Ovary (tissue), 10 donors: ENCODE measurements at places on chromosomes 5 and 9.

DNA sequence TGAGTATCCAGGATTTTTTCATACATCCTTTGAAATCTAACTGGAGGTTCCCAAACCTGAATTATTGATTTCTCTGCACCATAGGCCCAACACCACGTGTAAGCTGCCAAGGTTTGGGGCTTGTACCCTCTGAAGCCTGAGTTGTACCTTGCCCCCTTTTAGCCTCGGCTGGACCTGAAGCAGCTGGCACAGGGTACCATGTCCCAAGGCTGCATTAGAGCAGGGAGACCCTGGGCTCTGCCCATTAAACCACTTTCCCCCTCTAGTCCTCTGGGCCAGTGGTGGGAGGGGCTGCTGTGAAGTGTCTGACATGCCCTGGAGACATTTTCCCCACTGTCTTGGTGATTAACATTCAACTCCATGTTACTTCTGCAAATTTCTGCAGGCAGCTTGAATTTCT is 532.9 kb upstream of the NUDT12 start:
- no peak for DNase-seq
- H3K36me3 ChIP-seq: no peaks in the 10 kb centered on the region
- H3K4me1 ChIP-seq: no peaks in the 10 kb centered on the region
- no peak overlapping the region for H3K4me3 ChIP-seq
- no peak overlapping the region for H3K27ac ChIP-seq

DNA sequence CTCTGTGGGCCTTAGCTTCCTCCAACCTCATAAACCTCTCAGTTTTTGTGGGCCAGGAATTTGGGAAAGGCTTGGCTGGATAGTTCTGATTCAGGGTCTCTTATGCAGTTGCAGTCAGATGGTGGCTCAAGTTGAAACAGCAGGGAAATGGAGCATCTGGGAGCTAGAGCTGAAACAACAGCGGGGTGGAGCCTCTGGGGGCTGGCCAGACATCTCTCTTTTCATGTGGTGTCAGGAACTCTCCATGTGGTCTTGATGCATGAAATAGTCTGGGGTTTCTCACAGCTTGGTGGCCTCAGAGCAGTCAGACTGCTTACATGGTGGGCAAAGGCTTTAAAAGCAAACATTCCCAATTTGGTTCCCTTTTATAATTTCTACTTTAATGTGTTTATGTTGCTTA is 13.5 kb downstream of the ZNF346 start:
- no peak for DNase-seq
- no peak overlapping the region for H3K4me3 ChIP-seq
- H3K36me3 ChIP-seq: no peaks in the 10 kb centered on the region
- H3K27me3 ChIP-seq: no peaks in the 10 kb centered on the region
- peaks cover 1% of the 10 kb centered on the region for H3K4me1 ChIP-seq

GRCh38 chr5:43270645-43271044 is 42.6 kb downstream of the HMGCS1 start:
- no peaks in the 10 kb centered on the region for H3K36me3 ChIP-seq
- H3K27ac ChIP-seq: no peak overlapping the region
- H3K4me3 ChIP-seq: no peak overlapping the region
- DNase-seq: no peak
- no peaks in the 10 kb centered on the region for H3K4me1 ChIP-seq

DNA sequence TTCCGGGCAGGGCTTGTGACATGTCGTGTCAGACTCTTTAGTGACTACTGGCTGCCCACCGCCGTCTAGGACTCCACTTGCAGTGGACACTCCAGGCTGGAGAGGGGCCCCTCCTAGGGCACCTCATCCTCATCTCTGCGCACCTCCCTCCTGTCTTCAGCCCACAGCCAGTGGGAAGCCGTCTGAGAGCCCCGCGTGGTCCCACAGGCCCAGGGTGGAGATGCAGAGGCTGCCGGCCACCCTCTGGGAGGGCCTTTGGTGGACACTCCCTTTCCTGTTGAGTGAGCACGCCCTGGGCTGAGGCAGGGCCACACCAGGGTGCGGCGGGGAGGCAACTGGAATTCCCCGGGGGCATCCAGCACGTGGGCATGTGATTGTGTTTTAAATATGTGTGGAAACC is 80.5 kb downstream of the IRX2 start:
- no peak overlapping the region for H3K27ac ChIP-seq
- H3K27me3 ChIP-seq: no peaks in the 10 kb centered on the region
- H3K4me1 ChIP-seq: no peaks in the 10 kb centered on the region
- H3K36me3 ChIP-seq: no peaks in the 10 kb centered on the region

DNA sequence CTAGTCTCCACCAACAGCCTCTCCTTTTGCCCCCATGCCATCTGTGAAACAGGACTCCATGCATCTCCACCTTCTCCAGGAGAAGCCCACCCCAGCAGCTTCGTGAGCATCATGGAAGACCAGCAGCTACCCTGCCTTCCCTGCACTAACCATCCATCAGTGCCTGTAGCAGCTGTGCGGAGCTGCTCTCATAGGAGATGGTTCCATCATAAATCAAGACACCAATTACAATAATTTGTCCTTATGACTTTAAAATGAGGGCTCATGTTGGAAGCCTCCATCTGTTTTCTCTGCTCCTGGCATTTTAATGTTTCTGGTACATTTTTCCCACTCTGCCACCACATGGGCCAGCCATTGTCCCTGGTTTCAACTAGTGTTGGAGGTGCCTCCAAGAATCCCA is 69.9 kb downstream of the FGF1 start:
- no peak overlapping the region for H3K4me3 ChIP-seq
- H3K36me3 ChIP-seq: no peaks in the 10 kb centered on the region
- no peak for DNase-seq
- H3K4me1 ChIP-seq: no peaks in the 10 kb centered on the region

DNA sequence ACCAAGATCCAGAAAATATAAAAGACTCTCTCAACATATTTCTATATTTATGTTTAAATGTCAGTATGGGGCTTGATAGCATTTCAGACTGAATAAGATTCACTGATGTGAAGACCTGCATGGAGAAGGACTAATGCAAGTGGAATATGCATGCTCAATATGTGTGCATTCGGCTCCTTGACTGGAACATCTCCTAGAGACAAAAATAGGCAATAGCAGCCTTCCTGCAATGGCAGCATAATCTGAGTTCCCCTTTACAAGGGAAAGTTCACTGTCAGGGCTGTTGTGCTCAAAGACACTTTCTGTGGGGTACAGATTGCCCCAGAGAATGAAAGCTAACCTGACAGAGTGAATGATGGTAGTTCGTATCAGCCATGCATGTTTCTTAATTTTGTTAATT is 42.4 kb downstream of the STARD4 start:
- no peak overlapping the region for H3K27ac ChIP-seq
- H3K4me3 ChIP-seq: no peak overlapping the region
- no peak for DNase-seq
- H3K4me1 ChIP-seq: no peaks in the 10 kb centered on the region
- no peaks in the 10 kb centered on the region for H3K27me3 ChIP-seq
- no peaks in the 10 kb centered on the region for H3K36me3 ChIP-seq

GRCh38 chr9:110949081-110949480 is 89.2 kb downstream of the LPAR1 start:
- H3K27me3 ChIP-seq: no peaks in the 10 kb centered on the region
- DNase-seq: no peak
- no peak overlapping the region for H3K4me3 ChIP-seq
- peaks cover 4% of the 10 kb centered on the region for H3K4me1 ChIP-seq
- no peaks in the 10 kb centered on the region for H3K36me3 ChIP-seq

DNA sequence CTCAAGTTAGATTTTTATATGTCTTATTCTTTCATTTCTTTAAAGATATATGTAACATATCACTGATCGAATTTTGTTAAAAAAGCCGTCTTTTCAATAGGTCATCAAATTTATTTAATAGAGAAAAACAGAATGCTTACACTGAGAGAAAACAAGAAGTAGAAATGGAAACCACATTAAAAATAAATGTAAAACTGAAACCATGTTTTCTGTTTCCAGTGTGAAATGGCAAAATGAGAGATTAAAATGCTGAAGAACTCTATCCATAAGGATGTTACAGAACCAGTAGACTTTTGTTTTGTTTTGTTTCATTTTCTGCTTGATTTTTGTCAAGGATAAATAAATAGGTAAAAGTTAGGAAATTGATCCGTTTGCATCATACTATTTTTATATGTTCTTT is 210.1 kb downstream of the PRDM9 start:
- DNase-seq: no peak
- no peak overlapping the region for H3K4me3 ChIP-seq
- no peaks in the 10 kb centered on the region for H3K27me3 ChIP-seq
- H3K27ac ChIP-seq: no peak overlapping the region
- no peaks in the 10 kb centered on the region for H3K4me1 ChIP-seq
- no peaks in the 10 kb centered on the region for H3K36me3 ChIP-seq
